ENCODE measurements at places on chromosomes 4 and X. TPM values are rescaled to one million over a fixed set of nuclear protein-coding genes. Genes with fewer than 3 reads are reported as not detected.
A peak's percentile ranks its signal among the peaks of the same experiment; 100 is the strongest.

DNA sequence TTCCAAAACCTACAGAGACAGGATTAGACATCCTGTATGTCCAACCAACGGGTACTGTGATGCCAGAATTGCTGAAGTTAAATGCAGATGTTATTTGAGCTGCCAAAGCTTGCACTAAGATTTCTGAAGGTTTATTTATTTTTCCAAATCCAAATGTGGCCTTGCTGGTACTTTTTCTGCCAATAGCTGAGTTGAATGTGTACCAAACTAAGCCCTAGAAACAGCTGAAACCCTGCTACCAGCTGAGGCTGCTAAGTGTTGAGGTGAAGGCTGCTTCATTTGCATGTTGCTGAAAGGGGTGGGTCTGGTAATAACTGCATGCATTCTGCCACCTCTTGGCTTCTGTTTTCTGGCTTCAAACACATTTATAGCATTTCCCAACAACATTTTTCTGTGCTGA is 366.5 kb downstream of the FAT4 start:
- DNase-seq = no peak

DNA sequence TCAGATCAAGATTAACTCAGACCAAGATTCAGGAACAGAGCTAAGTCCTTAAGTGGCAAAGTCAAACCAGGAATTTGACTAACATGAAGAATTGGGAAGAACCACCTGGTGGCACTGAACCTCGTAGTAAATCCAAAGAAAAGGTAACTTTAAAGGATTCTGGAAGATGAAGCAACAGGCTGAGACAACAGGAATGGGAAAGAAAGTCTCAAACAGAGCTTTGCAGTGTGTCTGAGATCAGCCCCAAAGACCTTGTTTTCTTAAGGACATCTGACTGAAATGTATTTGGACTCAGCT is 126.1 kb downstream of the ASB9 start:
- no peak for DNase-seq

GRCh38 chr4:9970399-9971011 is 50.8 kb downstream of the SLC2A9 start:
- no peak for DNase-seq

- DNase-seq = no peak
Measured at GRCh38 chr4:7646384-7647061, 211.8 kb upstream of the PSAPL1 start.

DNA sequence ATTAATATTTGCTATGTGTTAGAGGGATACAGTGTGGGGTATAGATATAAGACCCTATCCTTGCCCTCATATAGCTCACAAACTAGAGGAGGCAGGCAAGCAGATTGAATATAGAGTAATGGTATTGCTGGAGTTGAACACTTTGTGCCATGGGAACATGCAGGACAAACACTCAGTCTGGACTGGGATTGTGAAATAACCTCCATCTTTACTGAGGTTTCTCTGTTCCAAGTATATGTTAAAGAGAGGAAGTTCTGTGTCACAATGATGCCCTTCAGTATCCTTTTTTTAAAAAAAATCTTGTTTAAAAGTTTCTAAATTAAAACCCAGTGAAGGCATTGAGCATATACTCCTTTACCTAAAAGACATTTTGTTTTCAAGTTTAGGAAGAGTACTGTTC is 8.7 kb downstream of the FABP2 start:
- no peak for DNase-seq

DNA sequence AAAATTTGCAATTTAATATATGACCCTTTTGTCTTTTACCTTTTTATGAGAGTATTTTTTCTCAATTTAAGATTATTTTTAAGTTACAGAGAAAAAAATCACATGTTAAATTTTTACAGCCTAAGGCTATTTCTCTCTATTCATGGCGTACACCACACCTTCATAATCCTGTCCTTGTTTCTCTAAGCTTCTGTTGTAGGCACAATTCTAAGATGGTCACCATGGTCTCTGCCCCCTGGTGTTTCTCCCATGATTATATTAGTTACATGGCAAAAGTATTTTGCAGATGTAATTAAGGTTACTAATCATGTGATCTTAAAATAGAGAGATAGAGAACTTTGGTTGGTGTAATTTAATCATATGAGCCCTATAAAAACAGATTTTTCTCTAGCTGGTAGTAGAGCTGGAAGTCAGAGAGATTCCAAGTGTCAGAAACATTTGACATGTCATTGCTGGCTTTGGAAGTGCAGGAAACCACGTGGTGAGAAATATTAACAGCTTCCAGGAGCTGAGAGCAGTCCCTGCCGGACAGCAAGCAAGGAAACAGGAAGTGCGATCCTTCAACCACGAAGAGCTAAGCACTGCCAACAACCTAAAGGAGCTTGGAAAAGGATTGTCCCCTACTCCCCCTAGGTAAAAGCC is 89.8 kb downstream of the EIF4E start:
- DNase-seq = no peak

DNA sequence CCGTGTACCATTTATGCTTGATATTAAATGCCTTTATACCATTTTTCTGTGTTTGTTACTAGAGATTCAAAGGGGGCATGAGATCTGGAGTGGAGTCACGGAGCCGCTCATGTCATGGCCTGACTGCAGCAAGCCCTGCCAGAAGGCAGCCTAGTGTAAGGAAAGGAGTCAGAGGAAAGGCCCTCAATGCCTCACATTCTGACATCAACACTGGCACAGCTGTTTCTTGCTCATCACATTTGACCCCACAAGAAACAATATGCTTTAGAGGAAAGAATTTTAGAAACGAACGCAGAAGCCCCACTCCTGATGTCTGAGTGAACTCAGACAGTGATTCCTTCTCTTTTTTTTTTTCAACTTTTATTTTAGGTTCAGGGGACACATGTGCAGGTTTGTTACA is 322.4 kb upstream of the CPEB2 start:
- DNase-seq = no peak

DNA sequence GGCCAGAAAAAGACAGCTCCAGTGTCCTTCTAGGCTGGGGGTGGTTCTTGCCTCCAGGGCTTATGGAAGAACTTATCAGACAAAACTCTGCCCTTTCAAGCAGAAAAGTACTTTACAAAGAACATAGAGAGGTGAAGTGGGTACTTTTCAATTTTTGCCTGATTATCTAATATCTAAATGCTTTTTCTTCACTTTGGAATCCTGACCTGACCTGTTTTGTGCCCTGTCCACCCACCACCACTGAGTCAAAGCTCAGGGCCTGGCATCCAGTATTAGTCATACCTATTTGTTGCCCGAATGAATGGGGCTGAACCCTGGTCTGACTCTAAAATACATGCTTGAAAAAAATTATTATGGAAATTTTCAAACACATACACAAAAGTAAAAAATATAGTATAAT is 37.2 kb downstream of the RTL9 start:
- no peak for DNase-seq

DNA sequence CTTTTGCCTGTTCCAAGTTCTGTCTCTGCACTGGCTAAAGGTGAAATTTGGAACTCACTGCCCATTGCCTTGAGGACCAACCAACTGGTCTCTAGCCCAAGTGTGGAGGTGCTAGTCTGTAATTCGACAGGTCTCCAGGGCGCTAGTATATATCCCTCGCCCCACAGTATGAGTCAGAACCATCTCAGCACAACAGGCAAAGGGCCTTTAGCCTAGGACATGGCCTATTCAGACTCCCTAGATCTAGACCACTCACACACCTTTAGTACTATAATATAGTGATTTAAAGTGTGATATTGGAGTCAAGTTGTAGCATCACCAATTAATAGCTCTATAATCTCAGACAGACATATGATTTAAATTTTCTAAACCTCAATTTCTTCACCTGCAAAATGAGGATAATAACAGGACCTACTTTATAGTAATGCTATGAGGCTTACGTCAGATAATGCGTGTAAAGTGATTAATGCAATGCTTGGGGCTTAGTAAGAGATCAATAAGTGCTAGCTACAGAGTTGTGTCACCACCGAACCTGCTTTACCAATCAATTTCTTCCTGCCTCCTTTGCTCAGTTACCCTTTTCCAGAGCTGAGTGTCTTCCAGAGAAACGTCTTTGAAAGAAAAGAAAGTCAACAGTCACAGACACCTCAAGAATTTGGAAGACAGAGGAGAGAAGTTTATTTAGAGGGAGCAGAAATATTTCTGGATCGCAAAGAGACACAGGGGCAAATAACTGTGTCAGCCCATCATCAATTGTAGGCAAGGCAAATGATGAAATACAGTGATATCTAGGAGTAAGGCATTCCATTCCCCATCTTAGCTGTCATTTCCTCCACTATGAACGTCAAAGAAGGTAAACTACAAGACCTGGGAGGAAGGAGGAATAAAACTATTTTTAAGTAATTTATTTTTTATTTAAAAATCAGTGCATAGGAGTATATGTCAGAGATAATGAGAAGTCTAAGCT is 2.3 kb downstream of the NOX1 start:
- no peak for DNase-seq

DNA sequence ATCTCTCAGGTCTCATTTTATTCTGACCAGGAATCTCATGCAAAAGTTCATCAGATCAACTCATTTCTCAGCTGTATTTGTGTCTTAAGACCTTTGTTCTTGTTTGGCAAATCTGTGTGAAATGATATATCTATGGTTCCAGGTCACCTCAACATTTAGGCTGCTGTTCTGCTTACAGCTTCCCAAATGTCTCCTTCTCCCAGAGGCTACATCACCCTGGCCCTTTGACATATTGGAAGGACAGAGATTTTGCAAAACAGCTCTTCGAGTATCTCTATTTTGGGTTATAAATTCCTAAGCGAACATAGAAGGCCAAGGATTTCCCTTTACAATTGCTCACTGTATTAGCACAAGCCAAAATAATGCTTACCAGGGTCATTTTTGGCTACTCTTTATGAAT is 57.5 kb upstream of the GIMD1 start:
- no peak for DNase-seq

DNA sequence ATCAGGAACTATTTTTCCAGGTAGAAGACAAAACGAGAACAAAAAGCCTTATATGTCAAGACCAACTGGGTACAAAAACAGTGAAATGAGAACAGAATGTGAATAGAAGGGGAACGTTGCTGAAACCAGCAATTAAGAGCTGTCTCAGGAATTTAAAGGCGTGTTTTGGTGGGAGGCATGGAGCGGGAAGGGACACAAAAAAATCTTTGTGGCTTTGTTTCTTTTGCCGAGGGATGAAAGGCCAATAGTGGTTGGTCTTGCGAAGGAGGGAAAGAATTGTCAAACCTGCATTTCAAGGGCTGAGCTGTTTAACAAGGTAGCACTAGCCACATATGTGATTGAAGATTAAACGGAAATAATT is 103.8 kb downstream of the USP46 start:
- DNase-seq = no peak

- DNase-seq = no peak
Measured at GRCh38 chr4:115424852-115425251, 311.4 kb upstream of the NDST4 start.

DNA sequence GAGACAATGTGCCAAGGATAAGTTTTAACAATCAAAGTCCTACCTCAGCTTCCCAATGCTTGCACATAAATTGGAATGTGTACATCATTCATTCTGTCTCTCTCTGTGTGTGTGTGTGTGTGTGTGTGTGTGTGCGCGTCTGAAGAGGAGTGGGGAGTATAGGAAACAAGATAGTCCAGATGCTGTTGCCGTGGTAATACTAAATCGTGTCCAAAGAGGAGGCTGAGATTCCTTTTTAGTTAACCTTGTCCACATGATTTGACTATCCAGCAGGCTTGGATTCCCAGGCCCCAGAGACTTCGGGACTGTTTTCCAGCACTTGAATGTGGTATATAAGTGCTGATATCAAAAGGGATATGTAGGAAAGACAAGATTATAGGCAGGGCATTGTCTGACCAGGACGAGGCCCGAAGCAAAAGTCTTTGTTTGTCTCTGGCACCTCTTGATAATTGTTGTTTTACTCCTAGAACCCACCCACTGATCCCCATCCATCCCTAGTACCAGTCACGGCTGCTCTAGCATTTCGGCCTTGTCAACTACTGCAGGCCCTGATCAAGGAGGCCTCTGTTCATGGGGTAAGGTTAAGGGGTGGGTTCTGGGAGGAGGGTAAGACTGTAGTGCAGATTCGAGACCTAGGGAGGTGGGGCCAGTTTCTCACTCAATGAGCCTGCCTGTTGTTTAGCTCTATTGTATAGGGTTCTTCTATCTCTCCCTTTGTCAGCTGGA is 3.9 kb downstream of the PLP1 start:
- no peak for DNase-seq

DNA sequence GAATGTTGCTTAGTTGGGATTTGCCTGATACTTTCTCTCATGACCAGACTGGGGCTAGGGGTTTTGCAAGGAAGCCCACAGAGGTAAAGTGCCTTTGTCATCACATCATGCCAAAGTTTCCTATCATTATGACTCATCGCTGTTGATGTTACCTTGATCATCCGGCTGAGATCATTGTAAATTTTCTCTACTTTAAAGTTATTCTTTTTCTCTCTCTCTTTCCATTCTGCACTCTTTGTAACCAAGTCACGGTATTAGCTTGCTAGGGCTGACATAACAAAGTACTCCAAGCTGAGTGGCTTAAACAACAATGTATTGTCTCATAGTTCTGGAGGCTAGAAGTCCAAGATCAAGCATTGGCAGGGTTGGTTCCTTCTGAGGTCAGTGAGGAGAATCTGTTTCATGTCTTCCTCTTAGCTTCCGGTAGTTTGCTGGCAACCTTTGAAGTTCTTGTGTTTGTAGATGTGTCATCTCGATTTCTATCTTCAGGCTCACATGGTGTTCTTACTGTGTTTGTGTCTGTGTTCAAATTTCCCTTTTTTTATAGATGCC is 113.0 kb downstream of the DTHD1 start:
- peak; percentile 13 for DNase-seq

GRCh38 chr4:4930677-4931076 is 71.2 kb downstream of the MSX1 start:
- DNase-seq = no peak

DNA sequence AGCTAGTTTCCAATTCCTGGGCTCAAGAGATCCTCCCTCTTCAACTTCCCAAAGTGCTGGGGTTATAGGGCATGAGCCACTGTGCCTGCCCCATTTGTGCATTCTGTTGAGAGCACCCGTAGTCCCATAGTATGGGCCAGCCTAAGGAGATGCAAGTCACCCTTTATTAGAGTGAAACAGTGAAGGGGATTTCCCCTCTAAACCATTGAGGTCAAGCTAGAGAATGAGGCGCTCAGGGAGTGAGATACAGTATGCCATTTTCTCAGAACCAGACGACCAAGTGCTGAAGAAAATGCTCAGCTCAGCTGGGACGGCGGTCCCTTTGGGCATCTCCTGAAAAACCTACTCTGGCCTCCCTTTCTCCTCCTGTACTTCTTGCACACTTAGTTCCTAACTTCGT is 18.7 kb downstream of the RNF4 start:
- no peak for DNase-seq

DNA sequence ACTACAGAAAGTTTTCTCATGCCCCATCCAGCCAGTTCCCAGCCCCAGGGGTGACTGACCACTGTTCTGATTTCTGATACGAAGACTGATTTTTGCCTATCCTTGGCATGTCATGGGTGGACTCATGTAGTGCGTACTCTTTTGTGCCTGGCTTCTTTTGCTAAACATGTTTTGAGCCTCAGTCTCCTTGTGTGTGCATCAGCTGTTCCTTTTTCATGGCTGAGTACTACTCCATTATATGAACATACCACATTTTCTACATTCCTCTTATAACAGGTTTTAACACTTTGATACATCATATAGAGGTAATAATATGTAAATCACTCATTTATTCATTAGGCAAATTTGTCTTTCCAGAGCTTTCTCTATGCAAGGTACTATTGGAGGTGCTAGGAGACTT is 126.7 kb downstream of the ANAPC4 start:
- DNase-seq = no peak

SMPX gene
- total RNA-seq = not detected

TDO2 gene
- not detected for total RNA-seq

CDKL5 gene
- 5.5 TPM for total RNA-seq

POF1B gene
- not detected for total RNA-seq

SPCS3 gene
- total RNA-seq = 155 TPM

DSPP gene
- total RNA-seq = not detected

SH3RF1 gene
- total RNA-seq = 0.16 TPM

ADAM29 gene
- not detected for total RNA-seq

ARMCX2 gene
- 19.8 TPM for total RNA-seq

All from naive thymus-derived CD8-positive, alpha-beta T cell (primary cell).